ENCODE measurements at places on chromosomes 5 and 9.

- DNase-seq: no peak
Measured at GRCh38 chr5:92713335-92713743, 867.7 kb downstream of the NR2F1-AS1 start.

DNA sequence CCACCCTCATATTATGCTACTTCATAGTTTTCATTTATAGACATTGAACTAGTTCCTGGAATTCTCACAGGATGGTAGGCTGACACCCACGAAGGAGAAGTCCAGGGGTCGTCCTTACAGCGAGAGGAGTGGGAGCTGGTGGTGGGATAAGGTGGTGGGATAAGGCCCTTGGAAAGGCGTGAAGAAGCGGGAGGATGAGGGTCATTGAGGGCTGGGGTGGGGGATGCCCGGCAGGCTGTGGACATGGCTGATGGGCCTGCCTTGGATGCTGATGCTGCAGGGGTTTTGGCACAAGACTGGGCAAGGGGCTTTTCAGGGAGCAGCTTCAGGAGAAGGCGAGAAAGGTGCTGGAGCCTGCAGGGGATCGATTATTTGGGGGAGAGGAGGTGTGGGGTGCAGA lies 9.4 kb downstream of the DAB2IP start:
- DNase-seq: no peak

- DNase-seq: no peak
Measured at GRCh38 chr5:1402611-1403255, 42.5 kb downstream of the SLC6A3 start.

DNA sequence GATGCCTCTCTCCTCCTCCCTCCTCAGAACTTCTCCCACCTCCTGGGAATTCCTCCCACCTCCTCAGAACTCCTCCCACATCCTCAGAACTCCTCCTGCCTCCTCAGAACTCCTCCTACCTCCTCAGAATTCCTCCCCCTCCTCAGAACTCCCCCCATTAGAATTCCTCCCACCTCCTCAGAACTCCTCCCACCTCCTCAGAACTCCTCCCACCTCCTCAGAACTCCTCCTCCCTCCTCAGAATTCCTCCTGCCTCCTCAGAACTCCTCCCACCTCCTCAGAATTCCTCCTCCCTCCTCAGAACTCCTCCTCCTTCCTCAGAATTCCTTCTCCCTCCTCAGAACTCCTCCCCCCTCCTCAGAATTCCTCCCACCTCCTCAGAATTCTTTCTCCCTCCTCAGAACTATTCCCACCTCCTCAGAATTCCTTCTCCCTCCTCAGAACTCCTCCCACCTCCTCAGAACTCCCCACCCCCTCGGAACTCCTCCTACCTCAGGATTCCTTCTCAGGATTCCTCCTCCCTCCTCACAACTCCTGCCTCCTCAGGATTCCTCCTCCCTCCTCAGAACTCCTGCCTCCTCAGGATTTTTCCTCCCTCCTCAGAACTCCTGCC lies 23.9 kb downstream of the SLC46A2 start:
- DNase-seq: no peak

DNA sequence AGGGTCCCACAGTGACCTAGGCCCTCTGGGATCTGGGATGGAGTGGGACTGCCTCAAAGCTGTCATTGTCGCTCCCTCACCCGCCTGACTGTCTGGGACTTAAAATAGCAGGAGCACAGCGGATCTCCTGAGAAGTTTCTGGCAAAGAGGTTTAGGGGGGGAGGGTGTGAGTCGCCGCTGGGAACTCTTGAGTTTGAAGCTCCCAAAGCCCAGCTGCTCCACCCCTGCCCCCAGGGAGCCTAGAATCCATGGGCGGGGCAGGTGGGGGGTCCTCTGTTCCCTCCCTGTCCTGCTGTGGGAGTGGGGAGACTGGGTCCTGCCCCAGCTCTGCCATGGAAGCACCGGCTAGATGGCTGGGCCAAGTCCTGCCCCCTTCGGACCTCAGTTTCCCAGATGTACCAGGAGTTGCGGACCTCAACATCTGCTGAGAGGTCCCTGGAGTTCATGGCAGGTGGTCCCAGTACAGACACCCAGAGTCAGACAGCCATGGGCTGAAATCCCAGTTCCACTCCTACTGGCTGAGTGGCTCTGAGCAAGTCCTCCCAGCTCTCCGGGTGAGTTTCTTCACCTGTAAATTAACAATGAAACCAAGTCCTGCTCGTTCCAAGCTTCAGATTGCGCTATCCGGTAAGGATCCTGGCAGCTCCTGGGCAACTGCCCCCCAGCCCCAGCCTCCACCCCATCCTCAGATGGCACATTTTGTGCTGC lies 985 bp upstream of the WDR38 start:
- DNase-seq: no peak

DNA sequence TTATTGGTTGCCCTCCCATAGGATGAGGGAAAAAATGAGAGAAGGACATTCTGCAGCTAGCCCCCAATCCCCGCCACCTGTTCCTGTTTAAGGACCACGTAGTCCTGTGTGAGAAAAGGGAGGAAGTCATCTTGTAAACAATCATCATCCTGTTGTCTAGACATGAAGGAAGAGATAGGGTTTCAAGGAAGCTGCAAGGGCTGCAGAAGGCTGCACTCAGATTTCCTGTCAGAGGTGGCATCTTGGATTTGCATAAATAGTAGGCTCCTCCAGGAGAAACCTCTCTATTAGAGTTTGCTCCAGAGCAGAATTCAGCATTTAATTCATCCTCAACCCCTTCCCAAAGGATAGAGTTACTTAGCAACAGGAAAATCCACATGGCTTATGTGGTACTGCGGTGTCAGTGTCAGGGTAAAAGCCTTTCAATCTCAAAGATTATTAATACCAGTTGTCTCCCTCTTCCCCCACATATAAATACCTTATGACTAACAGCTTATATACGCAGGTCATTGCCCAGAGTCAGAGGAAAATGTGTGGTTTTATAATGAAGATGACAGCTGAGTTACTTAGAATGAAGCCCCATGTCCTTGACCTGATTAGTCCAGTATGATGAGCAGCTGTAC lies 4.6 kb upstream of the DNAJC18 start:
- no peak for DNase-seq

DNA sequence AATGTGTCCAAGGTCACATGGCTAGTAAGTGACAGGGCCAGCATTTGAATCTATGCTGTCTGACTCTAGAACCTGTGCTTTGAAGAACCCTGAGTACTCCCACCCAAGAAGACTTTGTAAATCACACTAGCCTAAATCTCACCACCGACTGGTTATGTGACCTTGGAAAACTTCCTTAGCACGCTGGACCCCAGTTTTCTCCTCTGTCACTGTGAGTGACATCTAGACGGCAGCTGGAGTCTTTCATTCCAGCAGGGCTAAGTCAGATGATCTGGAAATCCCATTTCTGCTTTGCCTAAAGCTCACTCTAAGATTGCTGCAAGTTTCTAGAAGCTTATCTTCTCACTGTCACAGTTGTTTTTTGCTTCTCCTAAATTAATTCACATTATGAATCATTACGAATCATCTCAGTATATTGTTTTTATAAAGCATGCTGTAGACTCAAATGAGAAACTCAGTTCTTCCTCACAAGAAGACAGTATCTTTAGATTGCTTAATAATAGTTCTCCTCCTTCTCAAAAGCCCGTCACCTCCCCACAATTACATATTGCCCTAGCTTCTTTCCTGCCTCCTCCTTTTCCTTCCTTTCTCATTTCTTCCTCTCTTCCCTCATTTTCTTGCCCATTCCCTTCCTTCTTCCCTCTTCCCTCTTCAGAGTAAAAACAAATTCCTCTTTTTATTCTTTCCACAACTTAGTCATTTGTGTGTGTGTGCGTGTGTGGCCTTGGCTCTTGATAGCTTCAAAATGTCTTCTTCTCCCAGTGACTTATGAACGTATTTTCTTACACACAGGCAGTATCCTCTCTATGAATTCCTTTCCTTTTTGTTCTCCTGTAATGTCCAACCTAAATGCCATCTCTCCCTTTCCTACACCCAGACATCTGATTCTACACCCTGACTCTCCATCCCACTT lies 16.8 kb downstream of the ALDOB start:
- DNase-seq: no peak

DNA sequence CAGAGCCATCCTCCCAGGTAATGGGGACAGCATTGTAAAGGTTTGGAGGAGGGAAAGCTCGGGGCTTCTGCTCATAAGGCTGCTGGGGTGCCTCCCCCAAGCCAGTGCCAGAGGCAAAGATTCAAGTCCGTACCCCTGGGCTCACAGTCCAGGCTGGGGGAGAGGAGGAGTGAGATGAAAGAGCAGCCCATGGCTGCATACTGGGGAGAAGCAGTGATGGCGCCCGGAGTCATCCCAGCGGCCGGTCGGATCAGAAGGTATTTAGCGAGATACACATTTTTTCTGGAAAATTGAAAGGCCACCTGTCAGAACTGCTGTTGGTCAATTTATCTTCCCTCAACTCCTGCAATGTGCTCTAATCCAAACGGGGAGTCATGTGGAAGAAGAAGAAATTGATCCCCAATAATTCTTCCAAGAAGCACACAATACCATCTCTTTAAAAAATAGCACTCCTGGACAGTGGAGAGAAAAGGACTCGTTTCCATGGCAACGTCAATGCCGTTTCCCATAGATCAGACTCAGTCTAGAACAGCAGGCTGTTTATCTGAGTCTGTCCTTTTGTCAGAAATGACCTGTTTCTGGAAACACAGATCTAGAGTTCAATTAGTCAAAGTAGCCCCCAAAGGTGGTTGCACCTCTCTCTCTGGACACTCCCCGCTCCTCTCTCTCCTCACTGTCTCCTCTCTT lies 65.9 kb downstream of the NSG2 start:
- DNase-seq: no peak

DNA sequence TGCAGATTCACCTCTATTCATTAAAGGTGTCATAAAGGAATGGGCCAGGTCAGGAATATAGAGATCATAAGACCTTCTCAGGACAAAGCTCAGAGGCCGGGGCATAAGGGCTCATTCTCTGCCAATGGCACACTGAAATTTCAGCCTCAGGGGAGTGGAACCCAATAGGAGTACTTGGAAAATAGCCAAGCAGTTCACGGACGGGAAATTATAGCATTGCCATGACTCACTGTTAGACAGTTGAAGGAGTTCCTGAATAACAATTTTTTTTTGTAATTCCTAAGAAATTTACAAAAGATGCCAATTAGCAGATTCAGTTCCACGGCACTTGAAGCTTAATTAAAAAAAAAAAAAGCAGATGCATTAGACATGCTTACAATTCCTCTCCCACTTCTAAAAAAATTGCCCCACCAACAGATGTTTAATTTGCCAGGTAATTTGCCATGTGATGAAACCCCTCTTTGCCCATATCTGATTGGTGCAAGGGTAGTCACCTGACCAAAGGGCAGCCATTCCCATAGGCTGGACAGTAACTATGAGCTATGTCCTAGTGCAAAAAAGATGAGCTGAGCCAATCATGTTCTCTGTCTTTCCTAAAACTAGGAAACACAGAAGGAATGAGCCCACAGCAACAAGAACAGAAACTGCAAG lies 58.6 kb downstream of the PTCD2 start:
- DNase-seq: no peak

GRCh38 chr9:96202971-96203780 lies 98.8 kb downstream of the HSD17B3 start:
- DNase-seq: no peak

DNA sequence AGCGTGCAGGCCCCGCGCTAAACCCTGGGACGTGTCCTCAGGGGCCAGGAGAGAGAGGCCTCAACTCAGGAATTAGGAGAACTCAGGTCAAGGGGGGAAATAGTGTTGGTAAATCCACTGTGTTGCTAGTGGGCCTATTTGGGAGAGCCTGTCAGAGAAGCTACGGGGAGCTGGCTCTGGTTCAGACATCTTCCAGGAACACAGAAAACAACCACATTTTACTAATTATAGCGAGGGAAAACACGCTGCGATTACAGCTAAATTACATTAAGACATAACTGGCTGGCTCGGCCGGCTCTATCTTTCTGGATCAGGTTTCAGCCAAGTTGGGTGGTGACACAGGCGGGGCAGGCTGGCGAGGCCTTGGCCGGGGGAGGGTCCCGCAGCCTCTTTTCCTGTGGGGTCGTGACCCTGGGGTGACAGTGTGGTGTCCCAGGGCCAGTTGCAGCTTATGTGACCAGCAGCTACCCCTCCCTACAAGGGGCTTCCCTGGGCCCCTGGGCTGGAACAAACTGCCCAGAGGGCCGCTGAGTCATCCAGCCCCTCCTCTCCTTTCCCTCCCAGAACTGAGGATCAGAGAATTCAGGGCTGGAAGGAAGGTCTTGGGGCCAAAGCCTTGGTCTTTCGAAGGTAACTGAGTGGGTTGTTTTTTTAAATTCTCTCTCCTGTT lies 75.1 kb downstream of the FGF18 start:
- no peak for DNase-seq

GRCh38 chr9:2255128-2255527 lies 240.0 kb downstream of the SMARCA2 start:
- DNase-seq: no peak

GRCh38 chr5:16493261-16493660 lies 27.7 kb upstream of the ZNF622 start:
- no peak for DNase-seq

DNA sequence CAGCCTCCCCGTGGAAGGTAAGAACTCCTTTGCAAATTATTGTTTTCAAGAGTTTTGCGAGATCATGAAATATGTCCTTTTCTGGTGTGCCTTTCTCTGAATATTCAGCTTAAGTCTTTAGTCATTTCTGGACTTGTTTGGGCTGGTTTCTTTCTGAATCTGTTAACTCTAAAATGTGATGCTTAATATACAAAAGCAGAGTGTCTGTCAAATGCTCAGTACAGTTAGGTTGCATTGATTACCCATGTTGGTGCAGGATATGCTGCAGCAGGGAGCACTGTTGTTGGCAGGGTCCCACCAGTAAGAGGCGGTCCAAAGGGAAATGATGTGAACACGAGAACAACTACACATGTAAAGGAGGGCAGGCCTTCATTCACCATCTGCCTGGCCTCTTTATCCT lies 47.7 kb downstream of the SPTAN1 start:
- no peak for DNase-seq

DNA sequence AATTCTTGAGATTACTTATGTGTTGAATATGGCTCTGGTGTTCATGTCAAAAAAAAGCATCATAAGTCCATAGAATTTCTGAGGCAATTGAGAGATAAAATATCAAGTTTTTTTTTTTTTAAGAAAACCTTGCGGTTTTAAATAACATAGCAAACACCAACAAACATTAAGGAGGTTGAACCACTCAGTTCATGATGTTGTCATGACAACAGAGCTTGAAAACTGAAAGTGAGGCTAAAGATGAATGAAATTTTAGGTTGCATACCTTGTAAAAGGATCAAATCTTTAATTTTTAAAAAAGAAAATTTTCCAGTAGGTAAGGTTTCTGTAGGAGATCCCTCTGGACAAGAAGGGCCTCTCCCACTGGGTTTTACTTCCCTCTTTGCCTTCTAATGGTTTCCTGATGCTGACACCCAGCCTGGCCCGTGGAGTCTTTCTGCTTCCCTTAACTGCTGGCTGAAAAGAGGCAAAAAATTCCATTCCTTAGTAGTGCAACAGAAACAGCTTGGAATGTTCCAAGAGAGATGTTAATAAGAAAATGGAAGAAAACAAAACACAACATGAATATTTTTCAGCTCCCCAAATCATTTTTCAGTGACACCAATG lies 60.0 kb upstream of the FER start:
- DNase-seq: no peak

- no peak for DNase-seq
Measured at GRCh38 chr5:142295084-142295758, 29.6 kb downstream of the SPRY4 start.

All from germinal center (tissue), 1 donor.